ENCODE measurements at places on chromosomes 12 and 14. TPM values are rescaled to one million over a fixed set of nuclear protein-coding genes. Genes with fewer than 3 reads are reported as not detected.

The CPNE8 gene
- total RNA-seq, result 7.3 TPM

The RTL1 gene
- total RNA-seq, result 4.2 TPM

The FAR2 gene
- 30.7 TPM for total RNA-seq

The C12orf54 gene
- total RNA-seq, result not detected

The GRIN2B gene
- 0.30 TPM for total RNA-seq

The ARG2 gene
- total RNA-seq, result 2.9 TPM

The RPS6KL1 gene
- total RNA-seq, result 0.99 TPM

GRCh38 chr12:10189653-10190052 lies 10.8 kb downstream of the TMEM52B start:
- DNase-seq, result no peak

GRCh38 chr12:94862421-94862820 lies 141.1 kb downstream of the NDUFA12 start:
- no peak for DNase-seq

GRCh38 chr12:109612975-109613502 lies 39.4 kb downstream of the MVK start:
- no peak for DNase-seq

DNA sequence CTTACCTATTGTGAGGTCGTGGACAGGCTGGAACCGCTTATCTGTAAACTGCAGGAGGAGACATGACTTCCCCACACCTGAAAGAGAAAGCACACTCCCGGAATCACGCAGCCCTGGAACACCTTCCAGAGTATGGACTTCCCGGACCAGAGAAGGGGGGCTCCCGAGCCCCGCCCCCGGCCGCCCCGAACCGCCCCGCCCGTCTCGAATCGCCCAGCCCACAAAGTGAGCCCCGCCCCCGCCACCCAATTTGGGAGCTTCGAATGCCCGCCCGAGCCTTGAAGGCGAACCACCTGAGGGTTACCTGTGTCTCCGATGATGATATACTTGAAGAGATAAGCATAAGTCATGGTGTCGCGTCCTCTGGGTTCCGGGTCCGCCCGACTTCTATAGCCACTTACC lies 235 bp downstream of the RAB2B start:
- DNase-seq, result peak; percentile 48

GRCh38 chr14:92914087-92914656 lies 8.8 kb upstream of the CHGA start:
- no peak for DNase-seq

DNA sequence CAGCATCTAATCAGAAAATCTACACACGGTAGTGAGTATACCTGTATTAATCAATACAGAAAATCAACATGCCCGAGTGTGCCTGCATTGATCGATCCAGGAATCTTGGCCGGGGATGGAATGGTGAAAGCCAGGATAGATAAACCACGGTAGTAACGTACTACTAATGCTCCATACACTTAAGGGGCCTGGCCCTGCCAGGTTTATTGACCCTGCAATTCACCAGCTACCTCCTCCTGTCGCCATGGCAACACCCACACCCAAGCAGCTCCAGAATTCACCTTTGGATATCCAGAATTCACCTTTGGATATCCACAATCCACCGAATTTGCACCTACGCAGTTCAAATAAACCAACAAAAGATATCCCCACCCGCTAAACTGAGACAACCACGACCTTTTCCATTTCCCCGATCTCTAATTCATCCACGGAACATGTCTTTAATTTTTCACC lies 14.8 kb upstream of the CALM1 start:
- no peak for DNase-seq

GRCh38 chr14:30108975-30109700 lies 181.5 kb upstream of the PRKD1 start:
- DNase-seq, result no peak

DNA sequence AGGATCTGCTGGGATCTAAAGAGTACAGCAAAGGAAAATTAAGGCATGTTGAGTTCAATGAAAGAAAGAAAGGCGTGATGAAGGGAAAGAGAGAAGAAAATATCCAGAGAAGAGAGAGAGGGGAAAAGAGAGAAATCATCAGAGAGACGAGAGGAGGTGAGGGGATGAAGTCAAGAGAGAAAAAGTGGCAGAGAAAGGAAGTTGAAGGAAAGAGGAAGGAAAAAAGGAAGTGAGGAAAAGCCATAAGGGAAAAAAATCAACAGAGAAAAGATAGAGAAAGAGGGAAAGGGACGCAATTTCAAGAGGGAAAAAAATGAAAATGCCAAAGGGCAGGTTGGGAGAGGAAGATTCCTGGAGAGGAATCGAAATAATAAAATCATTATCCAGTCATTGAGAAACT lies 40.4 kb downstream of the LLPH start:
- no peak for DNase-seq

- no peak for DNase-seq
Measured at GRCh38 chr14:73402579-73402978, 55.8 kb downstream of the NUMB start.

GRCh38 chr14:94598816-94599655 lies 13.2 kb upstream of the SERPINA3 start:
- DNase-seq, result peak; percentile 3

Data from skin of body (tissue), 3 donors.